ENCODE measurements at places on chromosomes 13 and 19.

DNA sequence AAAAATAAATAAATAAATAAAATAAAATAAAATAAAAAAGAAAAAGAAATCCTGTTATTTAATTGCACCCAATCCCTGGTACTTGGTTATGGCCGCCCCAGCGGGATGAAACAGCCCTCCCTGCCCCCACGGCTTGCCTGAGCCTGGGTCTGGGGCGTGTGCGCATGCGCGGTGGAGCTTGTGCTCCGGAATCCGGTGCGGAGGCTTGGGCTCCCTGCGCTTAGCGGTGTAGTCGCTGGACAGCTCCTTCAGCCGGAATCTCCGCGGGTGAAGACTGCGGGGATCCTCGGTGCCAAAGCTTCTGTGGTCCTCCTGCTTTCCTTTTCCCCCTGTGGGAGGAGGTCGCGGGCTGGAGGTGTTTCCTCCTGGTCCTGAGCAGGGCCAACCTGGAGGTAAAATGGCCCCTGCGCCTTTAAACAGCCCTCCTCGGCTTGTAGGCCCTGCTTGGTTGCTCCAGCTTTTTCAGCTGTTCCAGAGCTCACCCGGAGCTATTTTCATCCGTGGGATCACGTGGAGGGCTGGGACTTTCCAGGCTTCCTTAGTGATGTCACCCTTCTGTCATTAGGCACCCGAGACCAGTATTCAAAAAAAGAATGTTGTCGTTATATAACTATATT, at the start of gene PLA2G4C:
TSS of gene PLA2G4C (minus strand) at position 468 of the 617 bp plus-strand sequence. CDS start 4,288 bp downstream, outside the sequence.
- peak; percentile 69 for DNase-seq

DNA sequence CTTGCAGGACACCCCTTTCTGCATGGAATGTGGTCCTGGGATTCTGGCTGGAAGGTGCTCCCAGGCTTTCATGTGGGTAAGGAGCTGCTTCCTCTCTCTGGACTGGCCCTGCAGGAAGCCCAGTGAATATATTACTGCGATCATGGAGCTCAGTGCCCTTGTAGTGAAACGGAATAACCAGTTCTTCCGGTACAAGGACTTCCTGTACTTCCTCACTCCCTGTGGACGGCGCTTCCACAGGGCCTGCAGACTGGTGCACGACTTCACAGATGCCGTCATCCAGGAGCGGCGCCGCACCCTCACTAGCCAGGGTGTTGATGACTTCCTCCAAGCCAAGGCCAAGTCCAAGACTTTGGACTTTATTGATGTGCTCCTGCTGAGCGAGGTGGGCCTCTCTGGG, 8.0 kb downstream of the CYP4F8 start:
- no peak for DNase-seq

DNA sequence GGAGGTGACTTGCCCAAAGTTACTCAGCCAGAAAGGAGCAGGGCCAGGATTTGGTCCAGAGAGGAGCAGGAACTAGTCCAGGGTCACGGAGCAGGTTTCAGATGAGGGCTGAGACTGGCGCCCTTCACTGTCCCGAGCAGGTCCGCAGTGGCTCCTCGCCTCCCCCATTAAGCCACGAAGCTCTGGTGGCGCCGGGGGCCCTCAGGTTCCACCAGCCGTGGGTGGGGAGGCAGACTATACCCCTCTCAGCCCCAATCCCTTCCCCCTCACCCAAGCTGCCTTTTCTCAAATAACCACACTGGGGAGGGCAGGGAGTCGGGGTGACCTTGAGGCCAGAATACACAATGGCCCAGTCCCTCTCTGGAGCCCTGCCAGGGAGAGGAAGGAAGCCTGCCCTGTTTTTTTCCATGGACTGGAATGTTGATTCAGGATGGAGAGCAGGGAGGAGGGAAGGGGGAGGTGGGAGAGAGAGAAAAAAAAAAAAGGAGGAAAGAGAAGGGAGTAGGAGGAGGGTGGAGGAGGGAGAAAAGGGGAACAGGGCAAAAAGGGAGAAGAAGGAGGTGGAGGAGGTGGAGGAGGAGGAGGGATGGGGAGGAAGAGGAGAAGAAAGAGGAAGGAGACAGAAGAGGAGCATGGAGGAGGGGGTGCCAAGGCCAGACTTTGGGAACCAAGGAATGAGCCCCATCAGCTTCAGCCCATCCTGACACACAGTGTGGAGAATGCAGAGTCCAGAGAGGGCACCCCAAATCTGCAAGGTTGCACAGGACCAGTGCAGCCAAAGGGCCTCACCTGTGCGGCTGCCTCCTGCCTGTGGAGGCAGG, 19.7 kb downstream of the CEACAM16 start:
- DNase-seq = peak; percentile 85

GRCh38 chr19:22832031-22832762, at the start of gene ZNF723:
Gene ZNF723 (plus strand): TSS chr19:22832291. CDS start chr19:22832380, 89 bp downstream.
- DNase-seq = no peak

DNA sequence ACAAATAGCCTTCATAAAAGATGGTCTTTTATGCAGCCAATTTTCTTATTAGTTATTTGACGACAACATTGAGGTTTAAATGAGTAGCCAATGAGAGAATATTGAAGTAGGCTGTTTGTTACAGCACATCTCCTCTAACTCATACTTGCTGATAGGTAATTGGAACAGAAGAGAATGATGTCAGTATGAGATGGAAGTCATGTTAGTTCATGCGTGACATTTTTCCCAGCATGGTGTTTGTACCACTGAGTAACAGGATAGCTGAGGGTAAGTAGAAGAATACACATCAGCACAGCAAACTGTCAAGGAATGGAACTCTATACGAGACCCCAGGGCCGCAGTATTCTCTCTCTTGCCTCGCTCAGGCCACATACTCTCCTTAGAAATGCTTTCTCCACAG, 37.2 kb downstream of the COL4A2 start:
- DNase-seq = no peak

DNA sequence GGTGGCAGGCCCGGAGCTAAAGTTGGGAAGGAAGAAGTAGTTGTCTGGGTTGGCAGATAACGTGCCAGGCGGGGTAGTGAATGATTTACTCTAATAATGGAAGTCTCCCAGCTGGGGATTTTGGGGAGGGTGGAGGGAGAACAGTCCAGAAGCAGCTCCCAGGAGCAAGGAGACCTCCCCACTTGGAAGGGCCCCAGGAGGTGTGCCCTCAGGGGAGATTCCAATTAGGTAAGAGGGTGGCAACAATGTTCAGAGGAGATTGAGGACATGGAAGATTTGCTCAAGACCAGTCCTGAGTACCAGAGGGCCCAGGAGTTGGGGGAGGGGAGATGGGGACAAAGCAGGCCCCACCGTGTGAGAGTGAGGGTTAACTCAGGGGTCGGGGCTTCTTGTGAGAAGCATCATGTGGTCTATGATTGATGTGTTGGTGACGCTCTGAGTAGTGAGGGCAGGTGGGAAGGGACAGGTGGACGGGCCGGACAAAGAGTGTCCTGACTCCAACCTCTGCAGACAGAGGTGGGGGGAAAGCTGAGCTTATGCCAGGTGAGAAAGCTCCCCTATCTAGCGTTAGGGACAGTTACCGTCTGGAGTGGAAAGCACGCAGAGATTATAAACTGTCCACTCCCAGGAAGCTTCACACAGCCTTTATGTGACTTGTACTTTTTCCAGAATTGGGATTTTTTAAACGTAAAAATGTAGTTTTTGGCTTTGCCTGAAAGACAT, 3.5 kb downstream of the SPINT2 start:
- DNase-seq = no peak

DNA sequence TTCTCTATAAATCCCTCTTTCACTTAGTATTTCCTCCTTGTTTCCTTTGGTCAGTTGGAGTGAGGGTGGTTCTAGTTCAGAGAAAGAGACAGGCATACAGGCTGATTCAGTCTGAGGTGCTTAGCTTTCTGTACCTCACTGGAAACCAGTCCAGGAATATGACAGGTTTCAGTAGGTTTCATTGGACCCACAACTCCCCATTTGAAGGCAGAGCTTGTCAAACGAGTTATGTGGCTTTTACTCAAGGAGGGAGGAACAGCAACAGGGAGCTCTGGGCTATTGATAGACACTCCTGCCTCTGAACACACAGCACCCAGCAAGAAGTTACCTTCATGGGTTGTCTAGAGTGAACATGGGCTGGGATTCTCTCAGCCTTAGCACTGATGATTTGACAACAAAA, 14.5 kb downstream of the ACTN4 start:
- no peak for DNase-seq

DNA sequence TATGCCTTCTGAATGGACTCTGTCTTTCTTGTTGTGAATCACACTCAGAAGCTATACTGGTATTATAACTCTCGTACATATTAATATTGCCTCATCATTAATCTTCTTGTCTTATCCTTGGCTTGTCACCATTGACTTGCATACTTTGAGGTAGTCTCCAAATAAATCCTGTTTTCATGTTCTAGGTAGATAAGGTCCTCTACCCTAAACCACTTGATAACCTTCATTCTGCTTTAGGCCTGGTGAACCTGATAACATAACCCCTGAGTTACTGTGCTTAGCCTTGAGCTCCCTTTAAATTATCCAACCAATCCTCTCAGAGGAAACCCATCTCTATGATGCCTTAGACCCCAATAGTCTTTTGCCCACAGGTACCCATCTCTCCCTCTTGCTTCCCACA, 1162.3 kb downstream of the SLITRK1 start:
- no peak for DNase-seq

- peak; percentile 76 for DNase-seq
These were observed 14.4 kb downstream of the LEUTX start for GRCh38 chr19:39792999-39793546.

- no peak for DNase-seq
These were observed 39.1 kb downstream of the TEX26 start for GRCh38 chr13:30971575-30971974.

GRCh38 chr19:56403261-56403660, 871 bp upstream of the ZNF583 start:
- DNase-seq = no peak

DNA sequence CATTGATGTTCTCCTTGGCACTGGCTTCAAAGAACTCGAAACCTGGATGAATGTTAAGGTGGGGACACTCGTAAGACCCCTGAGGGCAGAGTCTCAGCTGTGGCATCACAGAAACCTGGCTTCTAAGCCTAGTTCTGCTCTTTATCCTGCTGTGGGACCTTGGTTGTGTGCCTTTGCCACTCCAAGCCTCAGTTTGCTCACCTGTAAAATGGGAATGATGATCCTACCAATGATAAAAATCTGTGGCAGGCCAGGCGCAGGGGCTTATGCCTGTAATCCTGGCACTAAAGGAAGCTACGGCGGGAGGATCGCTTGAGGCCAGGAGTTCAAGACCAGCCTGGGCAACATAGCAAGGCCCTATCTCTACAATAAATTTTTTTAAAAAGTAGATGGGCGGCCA, 13.9 kb downstream of the RAB3D start:
- DNase-seq = no peak

All from HS-27A (cell line).